ENCODE measurements at places on chromosomes 11 and 22.
A peak's percentile ranks its signal among the peaks of the same experiment; 100 is the strongest.

- no peak for DNase-seq
These were observed 5.1 kb downstream of the MPZL3 start for GRCh38 chr11:118247041-118247440.

DNA sequence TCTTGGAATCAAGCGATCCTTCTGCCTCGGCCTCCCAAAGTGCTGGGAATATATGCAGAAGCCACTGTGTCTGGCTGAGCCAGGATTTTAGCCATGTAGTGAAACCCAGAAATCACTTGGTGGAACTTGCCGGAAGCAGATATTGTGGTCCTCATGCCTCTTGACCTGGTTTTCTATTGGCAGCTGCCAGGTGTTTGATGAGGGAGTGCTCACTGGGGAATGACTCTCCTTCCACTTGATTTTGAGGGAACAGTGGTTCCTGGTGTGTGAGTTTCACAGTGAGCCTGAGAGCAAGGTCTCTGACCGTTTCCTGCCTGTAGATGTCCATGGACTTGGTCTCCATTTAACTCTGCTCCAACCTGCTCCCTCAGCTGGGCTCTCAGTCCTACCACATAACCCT, 34.7 kb upstream of the ELF5 start:
- no peak for DNase-seq

- DNase-seq = no peak
These were observed 69.4 kb upstream of the ALX4 start for GRCh38 chr11:44379141-44380008.

GRCh38 chr11:12375720-12376119, 1.7 kb upstream of the PARVA start:
- DNase-seq = no peak

GRCh38 chr22:42335839-42336378, 65.5 kb upstream of the TCF20 start:
- no peak for DNase-seq

GRCh38 chr11:103529181-103529684, 420.0 kb downstream of the DYNC2H1 start:
- DNase-seq = peak; percentile 21

- DNase-seq = no peak
These were observed 403.4 kb upstream of the B3GAT1 start for GRCh38 chr11:134815404-134815803.

- DNase-seq = no peak
These were observed 31.3 kb downstream of the RSF1 start for GRCh38 chr11:77789061-77789730.

DNA sequence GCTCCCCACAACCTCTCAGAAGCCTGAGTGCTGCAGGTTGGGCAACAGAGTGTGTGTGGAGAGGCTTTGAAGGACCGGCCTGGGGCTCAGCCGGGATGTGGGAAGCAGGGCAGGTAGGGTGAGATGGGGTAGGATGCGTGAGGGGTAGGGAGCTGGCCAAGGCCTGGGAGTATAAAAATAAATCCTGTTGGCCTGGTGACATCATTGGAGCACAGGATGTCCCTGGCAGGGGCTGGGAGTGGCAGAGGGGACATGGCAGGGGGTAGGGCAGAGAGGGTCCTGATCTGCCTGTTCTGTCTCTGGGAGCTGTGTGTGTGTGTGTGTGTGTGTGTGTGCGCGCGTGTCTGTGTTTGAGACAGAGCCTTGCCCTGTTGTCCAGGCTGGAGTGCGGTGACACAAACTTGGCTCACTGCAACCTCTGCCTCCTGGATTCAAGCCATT, 28.6 kb downstream of the TEF start:
- DNase-seq = no peak

- peak; percentile 45 for DNase-seq
These were observed 359.3 kb downstream of the TENM4 start for GRCh38 chr11:79081471-79082031.

GRCh38 chr11:68939583-68940555, 36.2 kb downstream of the IGHMBP2 start:
- DNase-seq = no peak

- no peak for DNase-seq
These were observed 105.7 kb upstream of the B3GAT1 start for GRCh38 chr11:134517621-134518293.

- peak; percentile 82 for DNase-seq
These were observed 22.8 kb downstream of the ARRB1 start for GRCh38 chr11:75328426-75329277.

GRCh38 chr11:112403432-112403831, 142.8 kb upstream of the PLET1 start:
- DNase-seq = no peak

DNA sequence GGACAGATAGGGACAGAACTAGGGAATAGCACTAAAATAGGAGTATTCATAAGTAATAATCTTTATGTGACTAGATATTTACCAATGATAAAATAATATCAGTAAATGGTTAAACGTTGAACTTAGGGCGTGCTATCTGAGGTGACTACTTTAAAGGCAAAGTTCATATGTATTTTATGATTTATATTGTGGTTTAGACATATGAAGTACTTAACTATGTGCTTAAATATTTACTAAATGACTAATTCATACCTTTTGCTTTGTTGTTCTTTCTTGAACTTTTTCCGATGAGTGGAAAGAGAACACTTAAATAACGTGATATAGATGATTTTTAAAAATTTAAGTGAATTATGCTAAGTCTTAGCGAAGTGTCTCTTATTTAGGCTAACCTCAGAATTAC, 14.7 kb downstream of the LUZP2 start:
- DNase-seq = no peak

GRCh38 chr11:26297189-26297975, 34.5 kb upstream of the ANO3 start:
- peak; percentile 26 for DNase-seq

DNA sequence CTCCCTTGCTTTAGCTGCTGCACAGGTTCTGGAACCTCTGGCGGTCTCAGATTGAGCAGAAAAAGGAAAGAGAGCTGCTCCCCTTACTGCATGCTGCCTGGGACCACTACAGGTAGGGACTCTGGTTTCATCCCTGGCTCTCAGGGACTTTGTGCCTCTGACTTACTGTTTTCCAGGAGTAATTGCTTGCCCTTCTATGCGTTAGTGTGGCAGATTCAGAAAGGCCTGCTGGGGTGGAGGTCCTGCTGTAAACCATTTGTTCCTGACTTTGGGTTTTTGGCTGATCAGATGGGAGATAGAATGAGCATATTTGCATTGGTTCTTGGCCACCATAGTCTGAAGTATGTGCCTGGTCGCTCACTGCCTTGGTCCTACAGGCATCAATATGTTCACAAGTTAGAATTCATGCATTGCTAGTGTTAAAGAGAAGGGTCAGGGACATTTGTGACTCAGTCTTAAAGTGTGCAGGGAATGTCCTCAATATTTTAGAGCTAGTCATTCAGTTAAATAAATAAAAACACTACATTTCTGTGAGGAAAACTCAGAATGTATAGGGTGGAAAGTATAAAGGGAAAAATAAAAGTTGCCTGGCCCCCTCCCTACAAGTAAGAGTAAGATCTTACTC, 78.0 kb downstream of the PISD start:
- no peak for DNase-seq

GRCh38 chr11:9745411-9746211, 81.7 kb downstream of the SWAP70 start:
- DNase-seq = no peak

DNA sequence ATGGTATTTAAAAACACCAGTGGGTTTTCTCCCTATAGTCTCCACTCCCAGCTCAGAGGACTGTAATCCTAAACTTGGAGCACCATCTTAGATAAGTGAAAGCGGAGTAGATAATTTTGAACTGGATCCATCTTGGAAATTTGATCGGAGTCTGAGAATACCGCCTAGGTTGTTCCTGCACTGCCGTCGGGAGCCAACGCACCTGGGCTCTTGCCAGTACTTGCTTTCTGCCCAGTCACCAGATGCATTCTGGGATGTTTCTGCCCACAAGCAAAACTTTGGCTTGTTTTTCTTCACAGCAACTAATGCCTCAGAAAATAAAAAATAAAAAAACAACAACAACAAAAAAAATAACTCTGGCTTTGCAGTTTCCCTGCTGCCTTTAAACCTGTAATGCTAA, 113.0 kb upstream of the MTMR2 start:
- DNase-seq = no peak

GRCh38 chr11:27871056-27871455, 170.8 kb upstream of the BDNF start:
- DNase-seq = no peak

GRCh38 chr11:45896422-45896984, 10.6 kb downstream of the FREY1 start:
- peak; percentile 76 for DNase-seq

- DNase-seq = no peak
These were observed 59.0 kb upstream of the TBCEL start for GRCh38 chr11:120964857-120965256.

- no peak for DNase-seq
These were observed 207.1 kb upstream of the ARHGAP20 start for GRCh38 chr11:110919241-110919922.

DNA sequence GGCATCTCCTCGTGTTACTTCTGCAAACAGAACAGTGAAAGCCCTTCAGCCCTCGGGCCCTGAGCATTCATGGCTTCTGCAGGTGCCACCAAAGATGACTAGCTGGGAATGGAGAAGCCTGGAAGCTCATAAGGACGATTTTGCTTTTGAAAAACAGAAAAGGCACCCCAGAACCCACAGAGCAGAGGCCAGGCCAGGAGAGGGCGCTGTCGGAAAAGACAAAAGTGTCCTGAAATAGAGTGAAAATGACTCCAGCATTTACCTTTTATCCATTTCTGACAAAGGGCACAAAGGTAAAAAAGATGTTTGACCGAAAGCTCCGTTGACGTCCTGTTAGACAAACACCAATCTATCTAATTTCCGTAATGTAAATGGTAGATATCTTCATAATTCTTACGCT, 37.6 kb downstream of the ZNF195 start:
- DNase-seq = peak; percentile 71

DNA sequence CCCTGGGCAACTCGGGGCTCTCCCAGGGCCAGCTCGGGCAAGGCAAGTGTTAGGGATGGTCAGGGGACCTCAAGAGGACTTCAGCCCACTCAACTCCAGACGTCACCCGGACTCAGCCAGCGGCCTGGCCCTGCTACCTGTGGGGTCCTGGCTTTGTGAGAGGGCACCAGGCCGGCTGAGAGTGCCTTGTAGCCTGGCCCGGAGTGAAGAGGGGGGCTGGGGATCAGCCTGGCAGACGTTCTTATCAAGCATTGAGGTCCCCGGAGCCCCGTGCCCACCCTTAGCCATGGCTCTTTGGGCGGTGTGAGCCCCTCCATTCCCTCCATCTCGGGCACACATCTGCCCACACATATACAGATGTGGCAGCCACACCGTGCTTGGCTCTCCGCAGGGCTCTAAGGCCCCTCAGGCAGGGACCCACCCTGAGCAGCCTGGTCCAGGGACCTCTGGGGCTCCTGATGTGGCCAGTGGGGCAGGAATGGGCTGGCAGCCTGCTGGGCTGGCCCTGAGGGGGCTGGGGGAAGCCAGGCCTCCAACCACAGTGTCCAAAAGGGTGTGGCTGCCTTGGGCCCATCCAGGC, 15.3 kb downstream of the LSP1 start:
- no peak for DNase-seq

GRCh38 chr22:23581260-23581650, 1.2 kb upstream of the IGLL1 start:
- DNase-seq = no peak

DNA sequence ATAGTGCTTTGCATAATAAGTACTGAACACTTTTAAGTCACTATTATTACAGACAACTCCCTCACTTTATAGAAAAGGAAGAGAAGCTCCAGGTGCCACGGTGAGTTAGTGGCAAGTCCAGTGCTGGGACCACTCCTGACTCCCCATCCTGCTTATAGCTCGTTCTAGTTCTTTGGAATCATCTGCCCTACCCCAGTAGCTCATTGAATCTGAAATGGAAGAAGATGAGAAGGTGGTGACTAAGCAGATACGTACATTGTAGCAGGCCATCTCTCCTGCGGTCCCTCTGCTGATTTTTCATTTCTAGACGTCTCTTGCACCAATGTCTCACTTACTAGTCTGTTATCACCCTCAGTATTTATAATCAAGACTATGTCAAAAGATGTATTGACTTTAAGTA, 21.6 kb downstream of the MMP20 start:
- DNase-seq = no peak

DNA sequence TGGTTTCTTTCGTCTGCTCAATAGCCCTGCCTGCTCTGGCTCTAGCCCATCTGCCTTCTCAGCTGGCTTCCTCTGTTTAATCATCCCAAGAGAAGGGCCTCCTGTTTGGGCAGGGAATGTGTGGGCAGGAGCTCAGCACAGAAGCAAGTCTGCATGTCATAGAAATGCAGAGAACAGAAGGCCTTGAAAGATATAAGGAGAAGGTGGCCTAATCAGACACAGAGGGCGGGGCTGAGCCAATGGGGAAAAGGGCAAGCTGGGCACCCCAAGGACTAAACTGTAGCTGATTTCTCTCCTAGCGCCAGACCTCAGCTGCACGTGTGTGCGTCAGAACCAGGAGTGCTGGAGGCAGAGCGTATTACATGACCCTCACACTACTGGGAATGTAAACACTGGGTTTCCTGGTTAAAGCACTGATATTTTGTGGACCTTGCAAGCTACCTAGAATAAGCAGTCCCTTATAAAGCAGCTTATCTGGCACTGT, 7.6 kb upstream of the CCKBR start:
- no peak for DNase-seq

DNA sequence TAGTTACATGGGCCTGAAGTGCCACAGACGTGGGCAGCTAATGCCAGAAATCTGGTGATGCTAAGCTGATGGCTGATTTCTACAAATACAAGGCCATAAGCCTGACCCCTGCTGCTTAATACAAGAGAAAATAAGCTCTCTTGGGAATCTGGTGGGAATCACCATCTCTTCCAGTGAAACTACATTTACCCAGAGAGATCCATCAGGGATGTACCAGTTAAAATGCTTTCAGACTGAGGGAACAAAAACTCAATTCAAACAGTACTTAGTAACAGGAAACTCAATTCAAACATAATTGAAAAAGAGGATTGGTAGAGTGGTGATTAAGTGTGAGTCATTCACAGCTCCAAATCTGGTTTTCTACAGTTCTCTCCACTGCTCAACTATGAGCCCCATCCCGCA, 1.7 kb upstream of the CAVIN3 start:
- DNase-seq = no peak

DNA sequence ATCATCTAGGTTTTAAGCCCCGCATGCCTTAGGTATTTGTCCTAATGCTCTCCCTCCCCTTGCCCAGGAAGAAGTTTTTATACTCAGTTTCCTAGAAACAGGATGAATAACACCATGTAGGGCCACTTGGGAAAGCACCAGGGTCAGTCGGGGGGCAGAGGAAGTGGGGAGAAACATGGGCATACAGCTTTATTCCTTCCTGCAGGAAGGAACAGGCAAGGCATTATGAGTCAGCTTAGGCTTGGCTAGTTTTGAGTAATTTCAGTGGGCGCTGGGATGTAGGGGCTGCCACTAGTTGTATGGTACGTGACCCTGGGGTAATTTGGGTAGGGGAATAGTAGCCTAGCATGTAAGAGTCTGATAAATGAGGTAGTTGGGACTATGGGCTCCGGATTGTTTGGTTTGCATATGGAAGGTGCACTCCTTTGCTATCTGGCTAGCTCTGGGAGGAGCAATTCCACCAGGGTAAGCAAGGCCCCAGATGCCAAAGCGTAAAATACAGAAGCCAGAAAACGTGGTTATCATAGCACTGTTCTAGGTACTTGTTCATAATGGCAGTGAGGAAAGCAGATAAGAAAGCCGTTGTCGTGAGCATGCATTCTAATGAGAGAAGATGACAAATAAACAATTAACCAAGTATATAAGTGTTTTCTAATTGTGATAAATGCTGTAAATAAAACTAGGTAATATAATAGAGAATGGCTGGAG, 24.8 kb downstream of the ACER3 start:
- DNase-seq = no peak

GRCh38 chr11:105719073-105719822, 109.4 kb downstream of the GRIA4 start:
- no peak for DNase-seq

- no peak for DNase-seq
These were observed 14.1 kb upstream of the LIPT2 start for GRCh38 chr11:74507582-74507981.

Data from WERI-Rb-1 (cell line).